Renal cortex interstitium (tissue), 15 donors: ENCODE measurements at places on chromosomes 6 and 20.
A peak's percentile ranks its signal among the peaks of the same experiment; 100 is the strongest.

DNA sequence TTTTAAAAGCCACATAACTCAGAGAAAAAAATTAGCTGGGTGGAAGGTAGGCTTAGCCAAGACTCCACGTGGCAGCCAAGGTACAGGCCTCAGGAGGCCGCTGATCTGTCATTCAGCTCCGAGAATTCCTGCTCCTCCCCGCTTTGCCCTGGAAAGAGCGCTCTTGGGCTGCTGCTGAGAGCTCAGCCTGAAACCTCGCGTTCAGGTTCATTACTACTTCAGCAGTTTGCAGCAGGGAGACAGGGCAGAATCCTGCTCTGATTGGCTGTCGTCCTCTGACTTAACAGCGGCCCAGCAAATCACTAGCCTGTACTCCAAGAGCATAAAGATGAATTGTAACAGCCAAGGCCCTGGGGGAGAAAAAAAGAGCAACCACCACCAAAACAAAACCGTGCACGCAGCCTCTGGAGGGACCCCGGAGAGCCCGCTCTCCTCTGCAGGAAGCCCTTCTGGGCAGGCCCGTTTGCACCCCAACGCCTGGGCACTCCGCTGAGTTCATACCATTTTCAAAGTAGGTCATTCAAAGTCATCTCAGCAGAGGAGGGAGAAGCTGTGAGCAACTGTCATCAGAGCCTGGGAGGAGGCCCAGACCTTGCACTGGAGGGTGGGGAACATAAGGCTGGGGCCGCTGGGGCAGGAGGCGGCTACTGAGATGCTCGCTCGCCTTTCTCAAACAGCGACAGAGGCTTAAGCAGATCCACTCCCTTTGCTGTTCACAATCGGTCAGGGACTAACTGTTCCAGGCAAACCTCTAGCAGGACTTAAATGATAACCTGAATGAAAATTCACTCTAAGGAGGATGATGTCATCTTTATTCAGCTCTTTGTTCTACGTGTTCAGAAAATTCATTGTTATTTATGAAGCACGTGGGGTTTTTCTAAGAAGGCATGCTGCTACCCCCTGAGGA is 42.3 kb upstream of the ATXN1 start:
- peak; percentile 84 for DNase-seq

DNA sequence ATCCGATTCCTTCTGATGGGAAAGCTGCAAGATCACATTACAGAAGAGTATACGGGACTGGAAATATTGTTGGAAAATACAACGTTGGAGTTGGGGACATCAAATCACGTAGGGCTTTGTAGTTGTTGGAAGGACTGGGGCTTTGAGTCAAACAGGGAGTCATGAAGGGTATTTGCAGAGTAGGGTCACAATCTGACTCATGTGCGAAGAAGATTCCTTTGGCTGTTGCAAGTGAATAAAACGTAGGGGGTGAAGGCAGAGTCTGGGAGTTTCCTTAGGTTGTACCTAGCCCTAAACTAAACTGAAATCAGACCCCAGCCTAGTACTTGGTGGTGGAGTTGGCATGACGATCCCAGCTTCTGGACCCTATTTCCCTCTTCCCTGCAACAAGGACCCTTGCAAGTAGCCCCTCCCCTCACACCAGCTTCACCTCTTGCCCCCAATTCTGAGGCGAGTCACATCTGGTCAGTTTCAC is 32.3 kb downstream of the SNX5 start:
- DNase-seq: no peak

- DNase-seq: no peak
Measured at GRCh38 chr6:52595796-52596130, 18.9 kb upstream of the TRAM2 start.

DNA sequence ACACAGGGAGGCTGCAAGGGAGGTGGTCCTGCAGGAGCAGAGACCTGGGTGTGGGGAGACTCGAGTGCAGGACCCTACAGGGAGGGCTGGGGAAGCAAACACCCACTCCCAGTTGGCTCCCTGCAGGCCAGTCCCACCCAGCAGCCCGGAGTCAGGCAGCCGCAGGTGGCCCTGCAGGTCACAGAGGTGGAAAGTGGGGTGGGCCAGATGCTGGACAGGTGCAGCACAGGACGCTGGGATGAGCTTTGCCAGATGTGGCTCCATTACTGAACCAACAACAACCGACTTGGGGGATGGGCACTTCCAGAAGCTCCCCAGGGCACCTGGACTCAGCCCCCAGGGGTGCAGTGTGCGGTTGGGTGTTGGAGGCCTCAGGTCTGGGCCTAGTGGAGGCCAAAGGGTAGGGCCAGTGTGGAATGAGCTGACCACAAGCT is 26.6 kb upstream of the MYT1 start:
- no peak for DNase-seq

- no peak for DNase-seq
Measured at GRCh38 chr6:111552958-111553357, 52.7 kb downstream of the TRAF3IP2 start.
